Brain pericyte (primary cell): ENCODE measurements at places on chromosomes 3 and 15.

GRCh38 chr3:197302696-197303341, 4.4 kb upstream of the DLG1 start:
- no peak for DNase-seq

DNA sequence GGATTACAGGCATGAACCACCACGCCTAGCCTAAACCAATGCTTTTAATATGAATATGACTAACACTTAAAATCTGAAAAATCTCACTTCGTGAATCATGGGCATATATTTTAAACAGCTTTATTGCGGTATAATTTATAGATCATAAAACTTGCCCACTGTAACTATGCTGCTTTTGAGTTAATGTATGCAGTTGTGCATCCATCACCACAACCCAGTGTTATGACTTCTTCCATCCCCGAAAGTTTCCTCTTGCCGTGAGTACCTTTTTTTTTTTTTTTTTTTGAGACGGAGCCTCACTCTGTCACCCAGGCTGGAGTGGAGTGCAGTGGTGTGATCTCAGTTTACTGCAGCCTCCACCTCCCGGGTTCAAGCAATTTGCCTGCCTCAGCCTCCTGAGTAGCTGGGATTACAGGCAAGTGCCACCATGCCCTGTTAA, 7.1 kb downstream of the KAT2B start:
- no peak for DNase-seq

DNA sequence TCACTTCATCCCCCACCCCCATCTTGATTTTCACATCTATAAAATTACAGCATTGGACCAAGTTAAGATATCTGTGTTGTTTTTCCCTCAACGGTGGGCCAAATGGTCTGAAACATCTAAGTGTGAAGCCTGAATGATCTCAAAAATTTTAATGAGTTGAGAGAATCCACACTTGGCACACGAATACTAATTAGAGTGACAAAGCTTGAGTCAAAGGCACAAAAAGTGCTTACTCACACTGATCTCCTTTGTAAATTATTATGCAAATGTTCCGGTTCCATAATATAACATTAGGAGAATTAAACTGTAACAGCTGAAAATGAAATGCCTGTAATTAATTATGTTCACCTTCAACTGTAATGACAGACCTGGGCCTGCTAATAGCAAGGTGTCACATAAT, 33.6 kb downstream of the GPR176 start:
- DNase-seq: no peak

GRCh38 chr3:125098611-125099291, 43.0 kb upstream of the HEG1 start:
- no peak for DNase-seq

GRCh38 chr3:183895296-183895695, 10.6 kb upstream of the PARL start:
- no peak for DNase-seq

- no peak for DNase-seq
Measured at GRCh38 chr15:74906067-74906449, 593 bp downstream of the FAM219B start.

GRCh38 chr3:4504340-4505261, 11.5 kb downstream of the ITPR1 start:
- no peak for DNase-seq

DNA sequence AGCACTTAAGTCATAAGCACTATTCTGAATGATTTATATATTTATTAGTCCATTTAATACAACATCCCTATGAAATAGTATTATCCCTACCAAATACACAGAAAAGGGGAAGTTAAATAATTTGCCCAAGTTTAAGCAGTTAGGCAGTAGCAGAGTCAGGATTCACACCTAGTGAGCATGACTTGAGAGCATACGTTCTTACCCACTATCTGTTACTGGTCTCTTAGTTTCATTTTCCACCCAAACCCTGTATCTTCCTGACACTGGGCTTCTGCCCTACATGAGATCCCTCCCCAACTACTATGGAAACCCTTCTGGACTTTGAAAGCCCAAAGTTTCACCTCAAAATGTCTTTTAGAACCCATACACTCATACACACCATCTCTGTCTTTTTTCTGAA, 4.4 kb upstream of the ATOSA start:
- no peak for DNase-seq

DNA sequence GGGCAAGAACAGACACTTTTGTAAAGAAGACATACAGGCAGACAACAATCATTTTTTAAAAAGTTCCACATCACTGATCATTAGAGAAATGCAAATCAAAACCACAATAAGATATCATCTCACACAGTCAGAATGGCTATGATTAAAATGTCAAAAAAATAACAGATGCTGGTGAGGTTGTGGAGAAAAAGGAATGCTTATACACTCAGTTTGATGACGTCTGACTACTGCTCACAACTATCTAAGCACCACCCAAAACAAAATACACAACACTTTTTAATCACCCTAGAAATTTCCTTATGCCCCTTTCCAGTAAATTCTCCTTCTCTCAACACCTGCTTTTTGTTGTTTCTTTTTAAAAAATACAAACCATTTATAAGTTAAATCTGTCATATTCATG, 228.8 kb downstream of the ISL2 start:
- DNase-seq: no peak

- no peak for DNase-seq
Measured at GRCh38 chr3:170560296-170560695, 25.6 kb downstream of the SLC7A14 start.

- DNase-seq: no peak
Measured at GRCh38 chr3:31064021-31064420, 169.6 kb upstream of the GADL1 start.

- peak; percentile 88 for DNase-seq
Measured at GRCh38 chr15:40354408-40355171, 3.4 kb upstream of the DISP2 start.

DNA sequence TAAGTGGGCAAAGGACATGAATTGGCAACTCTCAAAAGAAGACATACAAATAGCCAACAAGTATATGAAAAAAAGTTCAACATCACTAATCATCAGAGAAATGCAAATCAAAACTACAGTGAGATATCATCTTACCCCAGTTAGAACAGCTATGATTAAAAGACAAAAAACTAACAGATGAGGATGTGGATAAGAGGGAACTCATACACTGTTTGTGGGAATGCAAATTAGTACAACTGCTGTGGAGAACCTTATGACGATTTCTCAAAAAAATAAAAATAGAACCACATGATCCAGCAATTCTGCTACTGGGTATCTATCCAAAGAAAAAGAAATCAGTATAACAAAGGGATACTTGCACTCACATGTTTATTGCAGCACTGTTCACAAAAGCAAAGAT, 28.6 kb downstream of the NEK10 start:
- DNase-seq: no peak

- no peak for DNase-seq
Measured at GRCh38 chr15:36901012-36901411, 199.3 kb downstream of the MEIS2 start.

GRCh38 chr15:60546744-60547143, 67.8 kb upstream of the ICE2 start:
- no peak for DNase-seq

DNA sequence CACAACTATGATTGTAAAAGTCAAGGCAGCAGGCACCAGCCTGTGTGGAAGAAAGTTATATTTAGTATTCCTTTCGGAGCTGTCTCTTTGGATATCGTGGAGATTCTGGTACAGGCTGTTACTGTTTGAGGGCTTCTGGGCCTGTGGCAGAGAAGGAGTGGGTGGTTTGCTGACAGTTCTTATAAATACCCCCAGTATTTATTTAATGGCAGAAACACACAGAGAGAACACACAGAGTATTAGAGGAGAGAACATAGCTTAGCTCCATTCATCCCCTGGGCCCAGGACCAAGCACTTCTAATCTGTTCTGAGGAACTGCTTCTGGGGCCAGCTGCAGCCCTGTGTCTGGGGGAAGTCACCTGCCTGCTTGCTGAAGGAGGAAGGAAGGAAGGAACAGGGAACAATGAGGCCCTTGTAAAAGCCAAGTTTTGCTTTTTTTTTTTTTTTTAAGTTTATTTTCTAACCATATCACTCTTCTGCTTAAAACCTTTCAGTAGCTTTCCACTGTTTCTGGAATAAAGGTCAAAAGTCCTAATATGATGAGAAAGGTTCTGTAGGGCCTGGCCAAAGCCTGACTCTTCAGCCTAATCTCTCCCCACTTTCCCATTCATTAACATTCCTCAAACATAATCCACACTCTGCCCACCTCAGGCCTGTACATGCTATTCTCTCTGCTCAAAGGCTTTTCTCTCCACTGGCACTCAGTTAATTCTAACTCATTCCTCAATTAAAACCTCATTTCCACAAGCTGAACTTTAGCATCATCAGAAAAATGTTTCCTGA, 11.8 kb upstream of the PP2D1 start:
- no peak for DNase-seq

DNA sequence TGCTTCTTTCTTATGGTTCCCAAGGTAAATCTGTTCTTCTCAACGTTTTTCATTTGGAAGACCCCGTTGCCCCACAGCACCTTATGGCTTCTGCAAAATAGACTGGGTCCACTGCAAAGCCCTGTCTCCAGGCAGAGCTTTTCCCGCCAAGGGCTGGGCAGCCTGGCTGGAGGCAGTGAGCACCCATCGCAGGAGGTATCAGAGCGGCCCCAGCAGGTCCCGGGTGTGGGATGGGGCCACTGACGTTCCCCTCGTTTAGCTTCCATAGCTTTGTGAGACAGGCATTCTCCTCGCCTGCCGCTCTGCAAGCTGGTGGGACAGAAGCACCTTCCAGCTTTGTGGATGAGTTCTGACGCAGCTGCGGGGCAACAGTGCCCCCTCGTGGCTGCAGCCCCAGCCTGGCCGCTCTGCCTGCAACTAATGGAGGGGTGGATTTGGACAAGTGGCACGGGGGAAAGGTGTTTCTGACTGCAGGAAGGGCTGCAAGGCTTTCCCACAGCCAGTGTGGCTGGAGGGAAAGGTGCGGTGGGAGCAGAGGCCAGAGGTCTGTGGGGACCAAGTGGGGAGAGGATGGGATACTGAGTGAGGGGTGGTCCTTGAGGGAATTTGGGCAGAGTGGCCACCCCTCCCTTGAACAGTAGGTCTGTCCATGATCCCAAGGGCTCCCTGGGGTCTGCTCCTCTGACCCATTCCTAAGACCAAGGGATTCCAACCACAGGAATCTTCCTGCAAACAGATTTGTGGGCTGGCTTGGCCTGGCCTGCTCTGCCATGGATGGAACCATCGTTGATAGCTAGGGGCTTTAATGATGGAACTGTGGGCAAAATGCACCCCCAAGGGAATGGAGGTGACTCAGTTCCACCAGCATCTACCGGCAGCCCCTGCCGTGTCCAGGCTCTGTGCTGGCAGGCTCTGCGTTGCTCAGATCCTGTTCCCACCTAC, 99.4 kb downstream of the FBLN2 start:
- DNase-seq: peak; percentile 78

DNA sequence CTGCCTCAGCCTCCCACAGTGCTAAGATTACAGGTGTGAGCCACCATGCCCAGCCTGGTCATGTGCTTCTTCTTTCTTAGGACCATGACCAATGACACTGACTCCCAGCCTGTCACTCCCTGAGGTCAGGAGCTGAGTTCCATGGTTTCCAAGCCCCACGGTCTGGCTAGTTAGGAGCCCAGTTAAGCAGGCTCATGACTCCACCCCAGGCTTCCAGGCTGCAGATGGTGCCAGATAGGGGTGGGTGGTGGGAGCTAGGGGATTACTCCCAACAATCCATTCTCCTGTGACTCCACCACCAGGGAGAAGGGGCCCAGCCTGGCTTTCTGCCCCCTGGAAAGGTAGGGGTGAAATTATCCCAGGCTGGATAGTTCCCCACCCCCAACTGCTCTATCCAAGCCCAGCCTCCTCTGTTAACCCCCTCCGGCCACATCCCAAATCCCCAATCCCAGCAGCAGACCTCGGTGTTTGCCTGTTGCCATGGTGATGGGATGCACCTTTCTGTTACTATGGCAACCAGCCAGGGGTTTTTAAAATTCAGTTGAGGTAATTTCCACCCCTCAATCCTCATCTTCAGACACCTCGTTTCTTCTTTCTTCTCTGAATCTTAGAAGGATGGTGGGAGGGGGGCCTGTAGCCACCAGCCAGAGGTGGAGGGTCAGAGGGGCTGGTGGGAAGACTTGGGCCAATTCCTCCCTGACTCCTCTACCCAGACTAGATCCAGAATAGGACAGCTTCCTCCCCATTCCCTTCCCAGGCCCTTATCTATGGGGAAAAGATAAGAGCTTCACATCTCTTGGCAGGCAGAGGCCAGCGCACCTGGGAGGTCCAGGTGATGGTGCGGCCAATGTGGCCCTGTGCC, 22.5 kb upstream of the SEMA3F start:
- DNase-seq: no peak

GRCh38 chr3:73141525-73141924, 80.1 kb downstream of the EBLN2 start:
- no peak for DNase-seq

DNA sequence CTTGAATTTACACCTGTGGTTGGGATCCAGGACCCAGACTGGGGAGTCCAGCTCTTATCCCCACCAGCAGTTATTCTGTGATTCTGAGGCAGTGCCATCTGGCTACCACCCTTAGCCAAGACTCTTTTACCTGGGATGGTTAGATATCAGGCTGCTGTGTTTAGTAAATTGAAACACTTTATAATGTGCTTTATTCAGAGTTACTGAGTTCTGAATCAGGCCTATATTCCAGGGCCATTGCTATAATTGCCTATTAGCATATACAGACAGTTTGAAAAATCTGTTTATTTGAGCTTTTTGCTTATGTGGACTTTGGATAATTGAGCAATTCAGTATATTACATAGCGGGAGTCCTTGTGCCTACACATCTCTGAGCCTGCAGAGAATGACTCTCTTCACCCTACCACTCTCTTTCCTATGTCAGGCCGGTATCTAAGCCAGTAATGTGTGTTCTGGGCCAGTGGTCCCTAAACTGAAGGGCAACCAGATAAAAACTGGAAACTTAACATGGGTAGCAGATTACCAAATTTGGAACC, 45.4 kb upstream of the TRAK1 start:
- no peak for DNase-seq

GRCh38 chr3:108106031-108106430, 15.2 kb upstream of the CD47 start:
- DNase-seq: no peak

- no peak for DNase-seq
Measured at GRCh38 chr15:91318931-91319330, 218.9 kb downstream of the SV2B start.

DNA sequence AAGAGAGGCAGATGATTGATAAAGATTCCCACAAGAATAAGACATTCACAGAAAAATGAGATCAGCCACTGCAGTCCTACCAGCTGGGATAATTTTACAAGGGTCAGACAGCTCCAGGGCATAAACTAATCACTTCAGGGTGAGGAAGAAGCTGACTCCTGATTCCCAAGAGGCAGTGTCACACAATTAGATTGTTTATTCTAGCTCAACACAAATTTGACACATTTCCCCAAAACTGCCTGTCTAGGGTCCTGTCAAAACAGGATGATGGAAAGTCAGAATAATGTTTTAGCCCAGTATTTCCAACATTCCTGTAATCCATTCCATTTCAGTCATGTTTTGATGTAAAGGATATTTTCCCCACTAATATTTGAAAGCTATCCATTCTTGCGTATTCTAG, 110.8 kb downstream of the TNIK start:
- no peak for DNase-seq

GRCh38 chr3:182258538-182259177, 534.6 kb upstream of the ATP11B start:
- DNase-seq: no peak
